ENCODE measurements at places on chromosomes 2 and 18.

DNA sequence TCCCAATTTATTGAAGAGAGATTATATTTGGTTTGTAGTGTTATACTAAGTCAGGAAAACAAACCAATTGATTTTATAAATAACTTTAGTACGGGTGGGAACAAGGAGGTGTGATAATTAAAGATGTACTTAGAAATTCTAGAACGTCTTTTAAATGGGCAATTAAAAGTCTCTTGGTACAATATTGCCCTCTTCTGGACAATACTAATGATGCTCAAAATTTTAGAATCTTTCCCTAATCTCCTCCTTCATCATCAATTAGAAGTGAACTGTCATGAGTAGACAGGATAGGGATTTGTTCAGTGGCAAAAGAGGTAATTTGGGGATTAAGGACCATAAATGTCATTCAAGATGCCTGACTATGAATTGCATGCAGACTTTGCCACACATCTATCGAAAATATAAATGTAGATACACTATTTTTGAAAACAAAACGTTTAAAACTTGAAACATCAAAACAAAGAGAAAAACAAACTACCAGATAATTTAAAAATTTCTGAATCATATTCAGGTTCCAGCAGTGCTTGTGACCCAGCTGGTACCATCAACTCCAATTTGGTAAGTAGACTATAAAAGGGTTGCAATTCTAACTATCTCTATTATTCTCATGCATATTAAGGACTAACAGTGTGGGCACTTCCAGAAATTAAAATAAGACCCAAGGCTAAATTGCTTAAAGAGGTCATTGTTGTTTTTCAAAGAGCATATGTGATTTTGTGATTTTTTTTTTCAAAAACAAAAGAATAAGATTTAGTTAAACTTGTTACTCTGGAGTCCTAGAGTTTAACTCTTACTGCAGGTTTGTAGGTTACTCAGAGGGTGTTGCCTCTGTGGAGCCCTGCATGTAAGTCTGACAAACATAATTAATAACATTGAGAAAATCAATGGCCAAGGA is 123.5 kb downstream of the LAMA3 start:
- DNase-seq = no peak

GRCh38 chr18:70991577-70991976 is 702.7 kb downstream of the SOCS6 start:
- no peak for DNase-seq

- DNase-seq = no peak
These were observed 347.3 kb upstream of the HNRNPA3 start for GRCh38 chr2:176865336-176865735.

GRCh38 chr2:28636491-28636890 is 115.1 kb upstream of the PPP1CB start:
- DNase-seq = no peak
